ENCODE measurements at places on chromosomes 1 and 21. TPM values are rescaled to one million over a fixed set of nuclear protein-coding genes. Genes with fewer than 3 reads are reported as not detected.

- no peaks in the 10 kb centered on the region for H3K27me3 ChIP-seq
- H3K4me1 ChIP-seq, result peaks cover 25% of the 10 kb centered on the region
- H3K4me3 ChIP-seq, result no peak overlapping the region
- DNase-seq, result no peak
- H3K27ac ChIP-seq, result no peak overlapping the region
- peaks cover 53% of the 10 kb centered on the region for H3K36me3 ChIP-seq
These were observed 176.4 kb downstream of the DHRS3 start for GRCh38 chr1:12441414-12442105.

GRCh38 chr1:180530501-180530900 is 28.1 kb upstream of the ACBD6 start:
- peaks cover 8% of the 10 kb centered on the region for H3K27me3 ChIP-seq
- no peak overlapping the region for H3K4me3 ChIP-seq
- peak overlapping the region; percentile 6 for H3K27ac ChIP-seq

DNA sequence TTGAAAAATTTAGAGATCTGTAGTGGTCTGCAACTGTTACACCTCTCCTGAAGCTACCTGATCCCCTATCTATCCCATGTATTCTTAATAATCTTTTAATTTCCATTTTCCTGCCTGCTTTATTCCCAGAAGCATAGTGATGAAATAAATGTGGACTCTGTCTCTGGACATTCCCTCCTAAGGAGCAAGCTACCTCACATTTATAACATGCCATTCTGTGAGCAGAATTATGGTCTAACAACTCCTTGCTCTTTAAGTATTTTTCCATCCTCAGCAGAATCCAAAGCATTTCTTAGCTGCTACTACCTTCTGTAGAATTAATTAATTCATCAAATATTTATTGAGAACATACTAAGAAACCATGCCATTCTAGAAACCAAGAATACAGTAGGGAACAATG is 15.1 kb downstream of the CRP start:
- no peaks in the 10 kb centered on the region for H3K27me3 ChIP-seq
- no peak for DNase-seq
- no peaks in the 10 kb centered on the region for H3K4me1 ChIP-seq
- no peak overlapping the region for H3K27ac ChIP-seq

GRCh38 chr1:175498002-175498401 is 245.4 kb downstream of the TNR start:
- no peak for DNase-seq
- H3K36me3 ChIP-seq, result no peaks in the 10 kb centered on the region
- no peak overlapping the region for H3K27ac ChIP-seq
- H3K4me3 ChIP-seq, result no peak overlapping the region
- H3K27me3 ChIP-seq, result peaks cover 33% of the 10 kb centered on the region

- DNase-seq, result no peak
- peaks cover 5% of the 10 kb centered on the region for H3K27me3 ChIP-seq
- H3K4me1 ChIP-seq, result peaks cover 7% of the 10 kb centered on the region
- no peak overlapping the region for H3K4me3 ChIP-seq
- peaks cover 9% of the 10 kb centered on the region for H3K36me3 ChIP-seq
These were observed 169.3 kb downstream of the SEC16B start for GRCh38 chr1:177800400-177801088.

DNA sequence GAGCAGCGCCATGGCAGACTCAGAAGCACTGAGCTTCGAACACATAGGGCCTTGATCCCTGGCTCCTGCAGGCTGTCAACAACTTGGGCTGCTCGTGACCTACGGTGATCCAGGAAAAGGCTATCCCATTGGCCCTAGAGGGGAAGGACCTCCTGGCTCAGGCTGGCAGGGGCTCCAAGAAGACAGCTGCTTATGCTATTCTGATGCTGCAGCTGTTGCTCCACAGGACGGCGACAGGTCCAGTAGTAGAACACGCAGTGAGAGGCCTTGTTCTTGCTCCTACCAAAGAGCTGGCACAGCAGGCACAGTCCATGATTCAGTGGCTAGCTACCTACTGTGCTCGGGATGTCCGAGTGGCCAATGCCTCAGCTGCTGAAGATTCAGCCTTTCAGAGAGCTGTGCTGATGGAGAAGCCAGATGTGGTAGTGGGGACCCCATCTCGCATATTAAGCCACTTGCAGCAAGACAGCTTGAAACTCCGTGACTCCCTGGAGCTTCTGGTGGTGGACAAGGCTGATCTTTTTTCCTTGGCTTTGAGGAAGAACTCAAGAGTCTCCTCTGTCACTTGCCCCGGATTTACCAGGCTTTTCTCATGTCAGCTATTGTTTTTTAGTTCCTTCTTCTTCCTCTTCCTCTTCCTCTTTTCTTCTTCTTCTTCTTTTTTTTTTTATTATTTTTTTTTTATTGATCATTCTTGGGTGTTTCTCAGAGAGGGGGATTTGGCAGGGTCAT is 18.9 kb downstream of the ITLN2 start:
- H3K36me3 ChIP-seq, result no peaks in the 10 kb centered on the region
- no peak overlapping the region for H3K27ac ChIP-seq
- no peaks in the 10 kb centered on the region for H3K4me1 ChIP-seq
- peaks cover 27% of the 10 kb centered on the region for H3K27me3 ChIP-seq
- no peak for DNase-seq

GRCh38 chr1:75630004-75630594 is 19.2 kb upstream of the SLC44A5 start:
- DNase-seq, result no peak
- H3K36me3 ChIP-seq, result no peaks in the 10 kb centered on the region
- no peak overlapping the region for H3K27ac ChIP-seq
- peaks cover 39% of the 10 kb centered on the region for H3K27me3 ChIP-seq
- no peaks in the 10 kb centered on the region for H3K4me1 ChIP-seq
- no peak overlapping the region for H3K4me3 ChIP-seq

DNA sequence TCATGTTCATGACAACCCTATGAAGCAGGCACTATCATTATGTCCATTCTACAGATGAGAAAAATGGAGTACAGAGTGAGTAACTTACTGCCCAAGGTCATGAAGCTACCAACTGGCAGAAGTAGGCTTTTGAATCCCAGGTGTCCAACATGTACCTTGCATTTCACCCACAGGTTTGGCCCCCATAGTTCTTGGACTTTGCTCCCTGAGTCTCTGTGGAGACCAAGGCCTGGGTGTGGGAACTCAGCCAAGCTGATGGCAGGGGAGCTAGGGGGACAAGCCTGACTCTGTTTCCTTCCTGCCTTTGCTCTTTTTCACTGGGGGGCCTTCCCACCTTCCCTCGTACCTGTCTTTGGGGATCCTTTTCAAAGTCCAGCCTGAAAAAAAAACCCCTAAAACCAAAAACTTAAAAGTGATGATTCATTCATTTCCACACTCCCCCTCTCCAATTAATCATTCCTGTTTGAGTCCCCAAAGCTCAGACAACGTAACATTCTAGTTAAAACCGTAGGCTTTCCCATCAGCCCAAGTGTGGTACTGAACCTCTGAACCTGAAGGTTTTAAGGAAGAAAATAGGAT is 8.5 kb upstream of the TTC22 start:
- no peak overlapping the region for H3K4me3 ChIP-seq
- H3K27me3 ChIP-seq, result peaks cover 3% of the 10 kb centered on the region
- H3K36me3 ChIP-seq, result no peaks in the 10 kb centered on the region
- peak; percentile 45 for DNase-seq

DNA sequence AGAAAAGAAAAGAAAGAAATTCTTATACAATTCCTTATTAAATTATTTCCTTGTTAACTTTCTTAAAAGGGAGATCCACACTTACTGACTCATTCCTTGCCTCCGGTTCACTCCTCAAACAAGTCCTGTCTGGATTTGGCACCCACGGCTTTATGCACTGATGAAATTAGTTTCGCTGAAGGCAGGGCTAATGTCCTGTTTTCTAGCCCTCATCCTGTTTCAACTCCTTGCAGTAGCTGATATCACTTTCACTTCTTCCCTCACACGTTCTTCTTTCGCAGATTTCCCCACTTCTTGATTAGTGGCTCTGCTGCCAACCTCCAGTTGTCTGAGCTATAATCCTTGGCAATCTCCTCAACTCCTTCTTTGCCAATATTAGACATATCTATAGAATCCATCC is 215.2 kb downstream of the URB2 start:
- no peak overlapping the region for H3K4me3 ChIP-seq
- no peak overlapping the region for H3K27ac ChIP-seq
- H3K36me3 ChIP-seq, result no peaks in the 10 kb centered on the region
- DNase-seq, result no peak
- H3K4me1 ChIP-seq, result peaks cover 4% of the 10 kb centered on the region

GRCh38 chr1:156295391-156295947 is at the start of gene GLMP:
TSS of gene GLMP (minus strand) at chr1:156295679. CDS start at chr1:156295645, 34 bp downstream.
- peaks cover 24% of the 10 kb centered on the region for H3K4me1 ChIP-seq
- H3K27ac ChIP-seq, result peak within 1 kb of the TSS; percentile 78
- H3K36me3 ChIP-seq, result peaks cover 4% of the 10 kb centered on the region
- peak within 1 kb of the TSS; percentile 91 for H3K4me3 ChIP-seq
- H3K27me3 ChIP-seq, result no peaks in the 10 kb centered on the region

DNA sequence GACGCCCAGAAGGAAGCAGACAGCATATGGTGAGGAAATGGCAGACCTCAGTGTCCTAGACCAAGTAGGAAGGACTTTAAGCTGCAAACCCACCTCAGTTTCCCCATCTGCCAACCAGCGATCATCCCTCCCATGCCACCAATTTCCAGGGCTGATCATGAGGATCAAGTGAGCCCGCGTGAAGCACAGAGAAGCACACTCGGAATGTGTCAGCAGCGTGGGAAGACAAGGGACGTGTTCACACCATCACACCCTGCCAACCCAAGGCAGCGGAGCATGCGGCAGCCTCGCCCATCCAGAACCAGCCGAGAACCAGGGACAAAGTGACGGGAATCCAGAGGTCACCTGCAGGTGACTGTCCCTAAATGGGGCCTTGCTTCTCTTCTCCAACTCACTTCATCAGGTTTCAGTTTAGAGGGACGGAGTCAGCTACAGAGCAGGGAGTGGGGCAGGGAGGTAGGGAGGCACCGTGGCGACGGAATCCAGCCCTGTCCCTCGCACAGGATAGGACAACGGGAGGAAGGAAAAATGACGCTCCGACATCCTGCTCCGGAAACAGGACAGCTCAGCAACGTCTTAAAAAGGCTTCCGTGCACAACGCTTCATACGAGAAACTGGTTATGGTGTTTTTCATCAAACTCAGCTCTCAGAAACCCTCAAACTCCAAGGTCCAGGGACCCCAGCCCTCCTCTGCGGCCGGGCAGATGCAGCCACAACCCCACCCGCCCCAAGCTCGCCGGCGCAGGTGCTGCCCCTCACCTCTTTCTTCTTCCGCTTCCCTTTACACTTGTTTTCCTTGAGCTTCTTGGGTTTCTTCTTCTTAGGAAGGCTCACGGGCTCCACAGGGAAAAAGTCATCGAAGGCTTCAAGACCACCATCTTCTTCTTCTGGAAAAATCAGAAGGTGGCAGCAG is 12.5 kb downstream of the CHD5 start:
- no peak for DNase-seq
- H3K27me3 ChIP-seq, result peaks cover 55% of the 10 kb centered on the region

GRCh38 chr1:209884665-209885117 is 53.3 kb upstream of the SYT14 start:
- H3K4me3 ChIP-seq, result no peak overlapping the region
- peaks cover 28% of the 10 kb centered on the region for H3K4me1 ChIP-seq
- no peak overlapping the region for H3K27ac ChIP-seq

- H3K4me3 ChIP-seq, result no peak overlapping the region
- H3K36me3 ChIP-seq, result no peaks in the 10 kb centered on the region
- H3K4me1 ChIP-seq, result no peaks in the 10 kb centered on the region
- no peak for DNase-seq
- H3K27me3 ChIP-seq, result no peaks in the 10 kb centered on the region
- no peak overlapping the region for H3K27ac ChIP-seq
These were observed 484.3 kb downstream of the LMO4 start for GRCh38 chr1:87812871-87813577.

- no peak overlapping the region for H3K4me3 ChIP-seq
- H3K27me3 ChIP-seq, result no peaks in the 10 kb centered on the region
- H3K27ac ChIP-seq, result peak overlapping the region; percentile 31
- H3K36me3 ChIP-seq, result peaks cover 4% of the 10 kb centered on the region
- DNase-seq, result no peak
These were observed 19.0 kb upstream of the DOCK7 start for GRCh38 chr1:62706985-62707743.

DNA sequence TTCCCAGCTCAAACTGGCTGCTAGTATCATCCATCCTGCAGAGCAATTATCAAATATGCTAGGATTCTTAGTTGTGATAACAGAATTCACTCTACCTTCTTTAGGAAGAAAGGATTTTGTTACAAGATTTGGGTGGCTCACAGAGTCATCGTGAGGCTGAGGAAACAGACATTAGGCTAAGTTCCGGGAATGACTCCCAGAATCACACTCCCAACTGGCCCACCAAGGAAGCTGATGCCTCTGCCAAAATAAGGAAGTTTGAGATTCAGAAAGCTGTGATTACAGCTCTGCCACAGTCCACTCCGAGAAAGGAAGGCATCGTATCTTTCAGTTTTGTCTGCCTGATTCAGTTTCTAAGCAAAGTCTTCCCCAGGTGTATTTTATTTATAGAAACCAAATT is 50.6 kb upstream of the LYPLAL1 start:
- H3K36me3 ChIP-seq, result no peaks in the 10 kb centered on the region
- no peaks in the 10 kb centered on the region for H3K27me3 ChIP-seq
- H3K27ac ChIP-seq, result no peak overlapping the region
- no peak overlapping the region for H3K4me3 ChIP-seq
- peaks cover 7% of the 10 kb centered on the region for H3K4me1 ChIP-seq

DNA sequence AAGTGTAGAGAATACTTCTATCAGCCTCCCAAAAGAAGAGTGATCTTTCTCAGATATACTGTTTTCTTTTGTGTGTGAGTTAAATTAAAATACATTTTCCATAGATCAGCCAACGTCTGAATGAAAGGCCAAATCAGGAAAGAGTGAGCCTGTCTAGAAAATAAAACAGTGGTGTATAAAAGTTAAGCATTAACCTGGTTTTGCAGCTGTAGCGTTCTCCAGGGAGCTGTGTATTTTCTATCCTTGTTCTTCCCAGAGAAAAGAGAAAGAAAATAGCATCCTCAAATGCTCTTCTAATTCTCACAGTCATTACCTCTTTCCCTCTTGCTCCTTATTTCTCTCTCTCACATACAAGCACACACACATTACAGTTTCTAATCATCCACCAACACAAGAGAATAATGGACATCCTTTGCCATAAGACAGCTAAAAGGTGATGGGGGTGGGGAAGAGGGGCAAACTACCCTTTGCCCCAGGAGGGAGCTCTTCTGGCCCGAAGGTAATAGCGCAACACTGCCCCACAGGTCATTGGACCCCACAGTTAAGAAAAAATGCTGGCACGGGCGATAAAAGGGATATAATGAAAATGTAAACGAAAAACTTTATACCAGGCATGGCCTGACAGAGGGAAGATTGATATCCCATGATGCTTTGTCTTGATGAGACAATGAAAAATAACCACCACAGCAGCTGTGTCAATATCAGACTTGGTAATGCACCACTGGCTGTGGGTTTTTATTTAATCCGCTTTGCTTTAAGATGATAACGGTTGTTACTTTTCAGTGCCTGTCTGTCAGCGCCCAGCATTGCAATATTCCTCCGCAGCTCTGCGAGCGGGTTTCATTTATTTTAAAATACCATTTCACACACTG is 150.3 kb downstream of the NUF2 start:
- no peak overlapping the region for H3K27ac ChIP-seq
- no peaks in the 10 kb centered on the region for H3K27me3 ChIP-seq
- peaks cover 22% of the 10 kb centered on the region for H3K4me1 ChIP-seq
- no peaks in the 10 kb centered on the region for H3K36me3 ChIP-seq
- peak overlapping the region; percentile 26 for H3K4me3 ChIP-seq

The PAPPA2 gene
- total RNA-seq, result 0.87 TPM

The DNALI1 gene
- total RNA-seq, result 11.6 TPM

The PTGFR gene
- 0.36 TPM for total RNA-seq

The XKR8 gene
- total RNA-seq, result 8.0 TPM

The GPR37L1 gene
- 0.24 TPM for total RNA-seq

The DPT gene
- 0.22 TPM for total RNA-seq

The LCE2A gene
- total RNA-seq, result not detected

The MROH9 gene
- total RNA-seq, result not detected

The GSTM5 gene
- total RNA-seq, result 0.52 TPM

The SPRR1B gene
- total RNA-seq, result 274 TPM

The CFHR2 gene
- not detected for total RNA-seq

The THEM5 gene
- total RNA-seq, result not detected

The OR2L3 gene
- total RNA-seq, result not detected

The OR2T3 gene
- total RNA-seq, result not detected

Measured in type B pancreatic cell (in vitro differentiated cells).